Activated T-cell treated with anti-CD3 and anti-CD28 coated beads, Interleukin-2, amount 50 U/mL, for 1 hour (primary cell): ENCODE measurements at places on chromosomes 3 and 15.
A peak's percentile ranks its signal among the peaks of the same experiment; 100 is the strongest.

GRCh38 chr3:175065497-175065896 lies 206.4 kb downstream of the NAALADL2 start:
- no peak for DNase-seq

GRCh38 chr15:71364117-71364584 lies 248.9 kb downstream of the THSD4 start:
- no peak for DNase-seq

- DNase-seq = no peak
These were observed 9.9 kb downstream of the RFT1 start for GRCh38 chr3:53120336-53120735.

DNA sequence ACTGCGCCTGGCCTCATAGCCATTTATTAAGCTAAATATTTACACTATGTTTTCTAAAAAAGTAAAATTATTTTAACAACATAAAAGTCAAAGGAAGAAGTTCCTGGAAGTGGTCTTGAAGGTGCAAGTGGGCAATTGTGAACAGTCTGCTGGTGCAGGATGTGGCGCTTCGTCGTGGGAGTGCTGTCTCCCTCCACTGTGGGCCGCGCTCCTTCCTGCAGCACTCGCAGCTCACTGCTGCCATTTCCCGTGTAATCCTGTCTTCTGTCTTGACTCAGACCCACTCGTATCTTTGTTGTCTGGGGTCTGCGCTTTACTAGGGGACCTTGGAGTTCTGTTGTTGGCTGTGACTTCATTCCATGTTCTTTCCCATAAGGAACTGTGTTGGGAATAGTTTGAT lies 56.3 kb downstream of the APBA2 start:
- DNase-seq = peak; percentile 54

DNA sequence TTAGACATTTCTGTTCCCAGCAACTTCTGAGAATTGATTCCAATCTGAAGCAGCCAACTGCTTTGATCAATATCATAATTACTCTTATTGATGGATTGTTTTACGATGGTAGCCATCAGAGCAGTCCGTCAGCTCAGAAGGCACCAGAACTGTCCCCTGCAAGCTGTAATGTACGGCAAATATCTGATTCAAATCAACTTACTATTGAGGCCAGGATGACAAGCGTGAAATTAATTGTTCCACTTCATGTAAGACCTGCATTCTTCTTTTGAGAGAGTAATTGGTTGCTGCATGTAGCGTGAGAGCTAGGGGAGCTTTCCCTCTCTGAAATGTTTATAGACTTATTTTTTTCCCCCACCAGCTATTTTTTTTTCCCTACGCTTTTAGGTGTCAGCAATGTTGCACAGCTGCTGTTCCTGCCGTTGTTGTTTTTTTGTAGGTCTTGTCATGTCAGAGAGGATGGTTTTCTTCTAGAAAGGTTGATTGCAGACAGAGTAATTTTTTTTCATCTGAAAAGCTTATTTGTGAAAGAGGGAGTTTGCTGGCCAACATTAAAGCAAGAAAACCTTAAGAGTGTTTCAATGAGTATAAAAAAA lies 134.9 kb downstream of the CACNA2D3 start:
- DNase-seq = no peak

DNA sequence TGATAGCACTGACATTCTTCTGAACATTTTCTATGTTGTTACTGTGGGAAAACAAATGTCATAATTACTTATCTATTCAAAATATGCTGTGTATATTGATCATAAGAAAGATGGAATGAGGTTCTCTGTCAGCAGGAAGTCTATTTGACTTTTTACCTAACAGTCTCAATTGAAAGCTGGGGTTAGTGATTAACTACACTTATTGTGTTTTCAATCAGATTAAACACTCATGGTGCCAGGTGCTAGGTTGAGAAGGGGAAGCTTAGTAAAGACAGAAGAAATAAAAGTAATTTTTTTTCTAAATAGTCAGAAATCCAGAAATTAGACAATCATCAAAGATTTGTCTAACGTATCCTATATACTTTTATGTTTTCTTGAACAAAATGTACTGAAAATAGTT lies 281.0 kb upstream of the NR2E3 start:
- DNase-seq = no peak

DNA sequence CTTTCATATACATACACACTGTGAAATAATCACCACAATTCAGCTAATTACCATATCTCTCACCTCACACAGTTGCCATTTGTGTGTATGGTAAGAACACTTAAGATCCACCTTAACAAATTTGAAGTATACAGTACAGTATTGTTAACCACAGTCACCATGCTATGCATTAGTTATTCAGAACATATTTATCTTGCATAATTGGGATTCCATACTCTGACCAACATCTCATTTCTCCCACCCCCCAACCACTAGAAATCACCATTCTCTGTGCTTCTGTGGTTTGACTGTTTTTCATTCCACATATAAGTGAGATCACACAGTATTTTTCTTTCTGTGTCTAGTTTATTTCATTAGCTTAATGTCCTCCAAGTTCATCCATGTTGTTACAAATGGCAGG lies 247.7 kb upstream of the CTNNB1 start:
- DNase-seq = no peak

GRCh38 chr15:56933410-56933809 lies 15.0 kb downstream of the TCF12 start:
- DNase-seq = no peak

GRCh38 chr3:112407214-112407887 lies 74.4 kb downstream of the CD200 start:
- no peak for DNase-seq
